ENCODE measurements at places on chromosomes 11 and 22. TPM values are rescaled to one million over a fixed set of nuclear protein-coding genes. Genes with fewer than 3 reads are reported as not detected.

TRPC6 gene
- 6.6 TPM for polyA plus RNA-seq

PNPLA5 gene
- polyA plus RNA-seq = 0.06 TPM

LRRC74B gene
- polyA plus RNA-seq = 0.11 TPM

COPB1 gene
- polyA plus RNA-seq = 150 TPM

MRPL16 gene
- polyA plus RNA-seq = 68.3 TPM

DNA sequence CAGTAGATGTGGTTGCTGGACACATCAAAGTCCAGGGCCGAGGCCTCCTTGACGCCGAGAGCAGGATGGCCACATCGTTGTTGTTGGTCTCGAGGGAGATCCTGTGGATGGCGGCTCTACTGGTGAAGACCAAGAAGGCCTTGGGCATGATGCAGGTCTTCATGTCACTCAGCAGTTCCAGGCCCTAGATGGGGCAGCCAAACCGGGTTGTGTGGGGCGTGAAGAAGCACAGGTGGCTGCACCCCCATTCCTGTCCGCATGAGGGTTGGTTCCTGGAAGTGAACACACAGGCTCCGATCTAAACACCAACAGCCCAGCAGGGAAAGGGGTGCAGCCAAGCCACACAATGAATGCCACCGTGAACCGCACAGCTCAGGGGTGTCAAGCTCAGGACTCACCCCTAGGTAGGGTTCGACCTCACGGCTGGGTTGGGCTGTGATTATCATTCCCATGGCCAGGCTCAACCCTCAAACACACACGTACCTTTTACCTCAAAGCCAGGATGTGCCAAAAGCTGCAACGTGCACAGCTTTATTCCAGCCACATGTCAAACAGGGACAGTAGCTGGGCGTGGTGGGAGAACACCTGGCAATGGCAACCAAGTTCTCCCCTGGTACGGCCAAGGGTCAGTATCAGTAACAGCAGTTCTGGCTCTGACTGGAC is 132.3 kb downstream of the CRYBB2 start:
- no peak for DNase-seq

GRCh38 chr11:96332126-96332771 is 10.7 kb downstream of the MAML2 start:
- no peak for DNase-seq

- DNase-seq = no peak
Measured at GRCh38 chr11:103364687-103365086, 255.5 kb downstream of the DYNC2H1 start.

- no peak for DNase-seq
Measured at GRCh38 chr11:10275714-10276113, 18.3 kb downstream of the SBF2 start.

GRCh38 chr11:61297341-61297740 is 2.2 kb upstream of the VWCE start:
- DNase-seq = no peak

DNA sequence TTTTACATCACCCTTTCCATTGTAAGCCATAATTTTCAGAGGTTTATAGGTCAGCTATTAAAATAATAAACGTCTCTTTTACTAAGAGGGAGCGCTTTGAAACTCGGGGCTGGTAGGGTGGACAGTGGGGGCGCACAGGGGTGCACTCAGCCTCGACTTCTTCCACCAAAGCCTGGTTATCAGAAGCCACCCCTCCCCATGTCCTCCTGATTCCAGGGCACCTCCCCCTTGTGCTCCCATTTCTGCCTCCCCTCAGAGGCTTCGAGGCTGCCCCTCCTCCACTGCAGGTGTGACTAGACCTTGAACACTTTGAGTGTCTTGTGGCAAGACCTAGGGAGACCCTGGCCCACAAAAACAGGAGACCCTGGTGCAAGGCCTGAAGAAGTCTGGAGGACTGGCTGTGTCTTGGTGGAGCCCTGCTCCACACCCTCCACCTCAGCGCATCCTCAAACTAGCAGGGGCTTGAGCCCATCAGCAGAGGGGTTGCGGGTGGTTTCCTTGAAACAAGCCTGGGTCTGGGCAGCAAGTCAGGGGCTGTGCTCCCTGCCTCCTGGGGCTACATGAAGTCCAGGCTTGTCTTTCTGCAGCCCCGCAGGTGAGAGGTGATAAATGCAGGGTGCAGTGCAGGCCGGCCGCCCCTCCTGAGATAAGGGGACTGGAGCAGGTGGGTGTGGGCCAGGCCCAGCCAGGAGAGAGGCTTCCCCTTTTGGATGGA is 3.0 kb downstream of the CDKN1C start:
- DNase-seq = no peak

- no peak for DNase-seq
Measured at GRCh38 chr22:45975164-45976161, 1.5 kb downstream of the WNT7B start.

All from right renal cortex interstitium (tissue), 3 donors.